Dermis microvascular lymphatic vessel endothelial cell (primary cell): ENCODE measurements at places on chromosomes 5 and 9. TPM values are rescaled to one million over a fixed set of nuclear protein-coding genes. Genes with fewer than 3 reads are reported as not detected.

SV2C gene
- total RNA-seq: under 0.01 TPM in 1 of 2 replicates, not detected in the other

TLR4 gene
- 165 and 172 TPM in 2 replicates for total RNA-seq

FOXD4 gene
- 0.13 TPM in 2 replicates for total RNA-seq

THBS4 gene
- total RNA-seq: 1.2 and 2.9 TPM in 2 replicates

PCSK5 gene
- total RNA-seq: 1.0 and 1.5 TPM in 2 replicates

PPP2R2B gene
- not detected in 2 replicates for total RNA-seq

BARHL1 gene
- total RNA-seq: not detected in 2 replicates

DAB2IP gene
- total RNA-seq: 15.3 and 25.4 TPM in 2 replicates

PTRH1 gene
- total RNA-seq: 20.6 and 23.2 TPM in 2 replicates

ITK gene
- not detected in 2 replicates for total RNA-seq

DMRT2 gene
- not detected in 2 replicates for total RNA-seq

- DNase-seq: no peak
Observed at GRCh38 chr9:27545471-27545870, 15.9 kb upstream of the MOB3B start.

DNA sequence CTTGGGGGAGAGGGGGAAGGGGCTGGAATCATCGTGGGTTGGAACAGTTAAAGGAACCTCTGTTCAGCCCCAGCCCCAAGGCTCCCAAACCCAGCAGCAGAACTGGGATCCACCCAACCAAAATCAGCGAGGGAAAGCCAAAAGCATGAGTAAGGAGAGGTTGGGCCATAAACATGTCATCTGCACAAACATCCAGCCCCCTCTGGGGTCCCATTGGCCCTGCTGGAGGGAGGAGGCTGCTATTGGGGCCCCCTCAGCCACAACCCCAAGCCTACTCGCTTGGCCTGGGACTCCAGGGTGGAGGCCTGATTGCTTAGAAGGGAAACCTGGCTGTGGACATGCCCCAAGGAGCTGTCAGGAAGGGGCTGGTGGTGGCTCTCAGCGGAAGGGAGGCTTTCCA lies 154.9 kb downstream of the FGF18 start:
- DNase-seq: no peak

DNA sequence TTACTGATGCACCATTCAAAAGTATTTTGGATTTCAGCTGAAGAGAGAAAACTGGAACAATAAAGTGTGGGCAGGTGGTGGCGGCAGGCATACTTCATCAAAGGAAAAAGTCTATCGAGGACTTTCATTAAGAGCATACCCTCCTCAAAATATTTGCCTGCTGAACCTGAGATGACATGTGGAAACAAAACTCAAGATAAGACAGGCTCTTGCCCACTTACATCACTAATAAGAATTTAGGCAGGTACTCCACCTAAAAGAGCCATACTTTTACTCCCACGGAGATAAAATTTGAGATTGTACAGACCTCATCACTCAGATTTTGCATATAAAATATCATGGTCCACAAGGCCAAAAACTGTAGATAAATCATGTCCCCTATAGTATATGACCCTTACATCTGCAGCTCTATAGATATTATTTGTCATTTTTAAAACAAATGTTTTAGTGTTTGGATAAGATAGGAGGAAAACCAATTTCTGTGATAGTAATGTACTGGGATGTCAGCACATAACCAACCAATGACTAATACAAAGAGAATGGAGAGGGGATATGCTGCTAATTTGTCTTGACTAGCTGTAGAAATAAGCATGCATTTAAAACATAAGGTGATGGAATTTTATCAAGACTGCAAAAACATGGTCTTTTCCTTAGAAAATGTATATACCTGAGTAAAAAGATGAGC lies 730.6 kb upstream of the ZNF608 start:
- no peak for DNase-seq

GRCh38 chr5:128553747-128554146 lies 15.7 kb upstream of the FBN2 start:
- no peak for DNase-seq

DNA sequence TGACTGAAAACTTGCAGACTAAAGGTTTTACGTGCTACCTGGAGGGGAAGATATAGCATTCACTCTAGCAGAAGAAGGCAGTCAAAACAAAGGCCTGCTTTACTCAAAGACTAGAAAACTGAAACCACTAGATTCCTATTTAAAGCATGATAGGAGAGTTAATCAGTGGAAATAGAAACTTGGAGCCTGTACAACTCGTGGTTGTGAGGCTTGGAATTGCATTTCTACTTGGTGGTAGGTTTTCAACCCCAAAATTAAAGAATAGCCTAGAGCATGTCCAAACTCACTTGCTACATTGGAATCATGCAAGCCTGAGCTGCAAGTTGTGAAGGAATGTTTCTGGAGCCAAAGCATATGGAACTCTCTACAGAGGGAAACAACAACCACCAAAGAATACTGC lies 1526.4 kb upstream of the NUDT12 start:
- no peak for DNase-seq

DNA sequence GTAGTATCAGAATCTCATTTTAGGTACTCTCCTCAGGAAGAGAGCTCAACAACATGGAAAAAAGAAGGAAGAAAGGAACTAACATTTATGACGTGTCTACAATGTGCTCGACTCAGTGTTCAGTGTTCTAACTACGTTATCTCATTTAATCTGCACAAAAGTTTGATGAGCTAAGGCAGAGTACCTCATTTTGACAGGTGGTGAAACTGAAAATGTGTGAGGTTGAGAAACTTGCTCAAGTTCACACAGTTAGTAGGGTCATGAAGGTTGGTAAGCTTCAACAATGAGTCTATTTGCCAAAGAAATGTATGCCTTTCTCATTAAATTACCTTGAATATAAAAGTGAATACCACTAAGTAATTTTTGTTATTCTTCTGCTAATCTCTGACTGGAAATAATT lies 165.1 kb downstream of the CAAP1 start:
- peak; percentile 2 for DNase-seq

- no peak for DNase-seq
Observed at GRCh38 chr5:96348536-96348935, 84.5 kb downstream of the PCSK1 start.

DNA sequence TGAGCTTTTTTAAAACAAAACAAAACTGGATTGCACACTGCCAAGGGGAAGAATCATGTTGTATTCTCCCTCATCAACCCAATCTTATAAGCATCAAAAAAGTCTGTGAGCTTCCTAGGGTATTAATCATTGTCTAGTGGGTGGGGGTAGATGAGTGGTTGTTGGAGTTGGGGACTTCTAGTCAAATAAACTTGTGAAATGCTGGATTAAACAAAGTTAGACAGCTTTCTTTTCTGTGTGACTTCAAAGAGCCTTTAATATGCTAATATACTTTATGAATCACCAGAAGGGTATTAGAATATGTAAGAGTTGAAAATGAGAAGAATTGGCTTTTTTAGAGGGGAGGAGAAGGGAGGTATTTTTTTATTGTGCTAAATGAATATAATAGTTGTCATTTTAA lies 87.7 kb downstream of the GALNT10 start:
- no peak for DNase-seq

DNA sequence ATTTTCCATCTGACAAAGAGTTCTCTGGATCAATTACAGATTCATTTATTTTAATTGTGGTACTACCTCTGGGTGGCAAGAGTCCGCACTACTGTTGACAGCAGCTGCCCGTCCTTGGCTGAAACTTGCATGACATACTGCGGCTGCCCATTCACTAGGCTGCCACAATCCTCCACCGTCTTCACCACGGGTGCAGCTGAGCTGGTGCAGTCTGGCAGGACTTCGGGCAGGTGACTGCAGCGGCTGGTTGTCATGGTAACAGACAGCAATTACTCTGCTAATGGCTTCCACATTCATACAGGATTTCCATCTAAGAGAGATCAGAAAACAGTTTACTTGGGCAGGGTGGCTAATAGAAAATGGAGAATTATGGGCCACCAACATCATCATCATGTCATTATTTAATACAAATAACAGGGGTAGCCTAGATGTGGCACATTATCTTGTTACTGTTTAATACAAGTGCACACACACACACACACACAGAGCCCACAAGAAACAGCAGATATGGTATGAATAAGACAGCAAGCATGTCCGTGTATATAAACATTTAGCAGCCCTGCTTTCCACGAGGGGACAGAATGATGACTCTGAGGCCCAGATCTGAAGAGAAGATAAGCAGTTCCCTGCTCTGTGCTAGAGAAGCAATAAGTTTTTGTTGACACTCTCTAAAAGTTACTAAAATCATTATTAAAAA lies 112.3 kb downstream of the MARCHF3 start:
- peak; percentile 79 for DNase-seq

DNA sequence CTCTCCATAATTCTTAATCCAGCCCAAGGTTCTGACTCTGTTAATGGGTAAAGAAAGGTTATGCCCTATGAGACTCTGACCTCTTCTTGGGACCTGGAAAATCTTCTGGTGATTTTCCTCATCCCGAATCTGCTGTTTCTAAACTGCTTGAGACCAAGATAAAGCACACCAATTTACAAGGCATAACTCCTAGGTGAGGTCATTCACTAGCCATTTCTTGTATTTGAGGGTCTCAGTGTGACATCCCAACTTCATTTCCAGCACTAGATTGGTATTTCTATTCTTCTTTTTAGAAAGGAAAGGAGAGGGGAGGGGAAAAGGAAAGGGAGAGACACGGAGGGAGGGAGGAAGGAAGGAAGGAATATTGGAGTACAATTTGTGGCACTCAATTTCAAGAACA lies 51.6 kb downstream of the SLC1A1 start:
- no peak for DNase-seq

DNA sequence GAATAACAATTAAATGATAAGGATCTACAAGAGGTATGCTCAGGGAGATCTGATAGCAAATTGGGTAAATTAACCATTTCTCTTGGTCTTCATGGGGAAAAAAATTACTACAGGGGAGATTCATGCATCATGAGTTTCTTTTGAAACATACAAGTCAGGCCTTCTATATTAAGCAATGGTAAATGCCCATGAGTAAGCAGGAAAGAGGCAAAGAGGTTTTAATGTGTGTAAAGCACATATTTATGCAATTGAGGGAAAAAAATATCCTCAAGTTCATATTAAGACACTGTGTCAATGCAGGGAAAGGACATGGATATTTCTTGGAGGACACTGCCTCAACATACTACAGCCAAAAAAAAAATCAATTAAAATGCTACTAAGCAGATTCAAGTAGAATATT lies 73.4 kb upstream of the NR4A3 start:
- DNase-seq: no peak

GRCh38 chr5:164048359-164048926 lies 543.0 kb downstream of the MAT2B start:
- DNase-seq: peak; percentile 34

DNA sequence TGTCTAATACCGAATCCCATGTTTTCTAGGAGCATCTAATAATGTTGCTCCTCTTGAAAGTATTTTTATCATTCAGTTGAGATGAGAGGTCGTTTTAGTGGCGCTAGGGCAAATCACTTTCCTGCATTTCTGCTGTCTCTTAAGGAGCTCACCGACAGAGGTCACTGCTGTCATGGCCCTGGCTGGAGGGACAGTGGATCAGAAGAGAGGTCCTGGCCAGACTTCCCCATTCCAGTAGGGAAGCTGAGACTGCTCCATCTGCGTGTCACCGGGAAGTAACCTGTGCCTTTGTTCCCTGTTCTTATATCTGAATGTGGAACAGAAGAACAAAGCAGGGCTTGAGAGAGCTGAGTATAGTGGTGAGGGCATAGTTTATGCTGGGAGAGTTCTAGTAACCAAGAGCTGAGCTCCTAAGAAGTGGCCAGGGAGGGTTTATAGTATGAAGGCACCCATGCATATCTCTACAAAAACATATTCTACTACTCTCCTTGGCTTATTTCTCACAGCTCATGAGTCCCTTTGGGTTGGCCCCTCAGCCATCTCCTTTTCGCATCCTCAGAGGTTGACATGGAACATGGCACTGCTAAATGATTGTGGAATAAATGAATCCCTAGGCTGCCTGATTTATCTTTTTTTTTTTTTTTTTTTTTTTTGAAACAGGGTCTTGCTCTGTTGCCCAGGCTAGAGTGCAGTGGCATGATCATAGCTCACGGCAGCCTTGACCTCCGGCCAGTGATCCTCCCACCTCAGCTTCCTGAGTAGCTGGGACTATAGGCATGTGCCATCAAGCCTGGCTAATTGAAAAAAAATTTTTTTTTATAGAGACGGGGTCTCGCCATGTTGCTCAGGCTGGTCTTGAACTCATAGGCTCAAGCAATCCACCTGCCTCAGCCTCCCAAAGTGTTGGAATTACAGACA lies 27.2 kb downstream of the ATP6V0E1 start:
- peak; percentile 61 for DNase-seq

DNA sequence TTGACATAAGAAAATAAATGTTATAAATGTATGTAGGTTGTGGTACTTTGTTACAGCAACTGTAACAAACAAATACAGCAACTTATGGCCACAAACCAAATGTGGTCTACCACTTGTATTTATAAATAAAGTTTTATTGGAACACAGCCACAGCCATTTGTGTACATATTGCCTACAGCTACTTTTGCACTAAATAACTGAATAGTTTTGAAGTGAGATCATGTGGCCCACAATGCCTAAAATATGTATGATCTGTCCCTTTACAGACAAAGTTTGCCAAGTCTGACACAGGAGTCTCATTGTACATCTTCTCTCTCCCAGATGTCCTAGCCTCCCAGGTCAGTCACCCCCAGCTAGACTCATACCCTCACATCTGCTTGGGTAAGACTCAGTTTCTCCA lies 283.6 kb upstream of the PRDM9 start:
- no peak for DNase-seq

- DNase-seq: no peak
Observed at GRCh38 chr9:121328476-121328875, 41.6 kb downstream of the STOM start.

DNA sequence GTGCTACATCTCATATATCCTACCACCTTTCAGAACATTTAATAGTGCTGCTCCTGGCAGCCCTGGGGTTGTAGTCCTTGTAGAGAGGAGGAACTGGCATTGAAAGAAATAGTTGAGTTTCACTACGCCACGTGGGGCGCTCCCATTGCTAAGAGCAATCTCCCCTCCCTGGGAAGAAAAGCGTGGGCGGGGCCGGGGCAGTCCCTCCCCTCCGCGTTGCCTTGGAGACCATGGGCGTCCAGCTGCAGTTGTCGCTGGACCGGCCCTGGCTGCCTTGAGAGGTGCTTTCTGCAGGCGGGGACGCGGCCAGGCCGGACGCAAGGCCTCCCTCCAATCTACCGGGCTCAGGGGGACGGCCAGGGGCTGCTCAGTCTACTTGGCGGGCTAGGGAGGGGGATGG lies 368 bp upstream of the CCDC180 start:
- DNase-seq: peak; percentile 71
